ENCODE measurements at places on chromosomes 13 and 19. TPM values are rescaled to one million over a fixed set of nuclear protein-coding genes. Genes with fewer than 3 reads are reported as not detected.

USPL1 gene
- total RNA-seq: 13.0 TPM

C3 gene
- total RNA-seq: 13.4 TPM

NCR1 gene
- total RNA-seq: 12.6 TPM

MBD3 gene
- 114 TPM for total RNA-seq

DNA sequence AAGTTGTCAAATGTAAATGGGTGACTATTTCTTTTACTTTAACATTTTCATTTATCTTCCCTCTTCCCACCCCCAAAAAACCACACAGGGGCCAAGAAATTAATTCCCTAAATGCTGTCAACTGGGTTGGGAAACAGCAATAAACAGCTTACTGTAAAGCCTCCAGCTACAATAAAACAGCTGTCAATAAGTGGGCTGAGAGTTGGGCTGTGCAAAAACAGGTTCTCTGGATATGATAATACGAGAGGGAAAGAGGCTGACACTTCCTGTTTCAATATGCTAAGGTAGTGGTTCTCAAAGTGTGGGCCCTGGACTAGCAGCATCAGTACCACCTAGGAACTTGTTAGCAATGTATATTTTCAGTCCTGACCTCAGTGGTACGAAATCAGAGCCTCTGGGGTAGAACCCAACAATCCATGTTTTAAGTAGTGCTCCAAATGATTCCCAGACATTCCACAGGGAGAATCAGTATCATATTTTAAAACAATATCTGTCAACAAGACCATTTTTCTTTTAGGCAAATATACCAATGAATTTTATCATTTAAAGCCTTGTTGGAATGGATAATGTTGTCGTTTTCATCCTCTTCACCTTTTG is 8.4 kb downstream of the PCDH9 start:
- no peak for DNase-seq

GRCh38 chr13:59415498-59415897 is 748.2 kb downstream of the DIAPH3 start:
- DNase-seq: no peak

DNA sequence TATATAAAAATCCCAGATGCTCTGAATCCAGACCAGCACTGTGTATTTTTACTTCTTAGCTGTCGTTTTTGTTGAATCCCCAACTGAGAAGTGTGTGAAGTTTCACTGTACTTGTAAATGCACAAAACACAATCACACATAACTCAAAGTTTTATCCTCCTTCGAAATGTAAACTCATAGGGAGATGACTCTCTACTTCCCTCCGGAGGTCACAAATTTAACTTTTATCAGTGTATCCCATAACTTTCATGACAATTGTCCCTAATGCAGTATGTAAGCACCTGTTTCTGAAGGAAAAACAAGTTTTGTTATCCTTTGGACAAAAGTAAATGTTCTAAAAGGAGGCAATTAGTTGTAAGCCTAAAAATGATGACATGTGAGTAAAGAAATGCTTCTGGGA is 665.0 kb upstream of the SLITRK6 start:
- DNase-seq: peak; percentile 6

GRCh38 chr19:30545752-30546151 is 173.6 kb downstream of the ZNF536 start:
- DNase-seq: peak; percentile 72

GRCh38 chr13:51740698-51741097 is 63.3 kb downstream of the DHRS12 start:
- DNase-seq: no peak

GRCh38 chr13:102580552-102581169 is 16.1 kb upstream of the TPP2 start:
- DNase-seq: peak; percentile 31

DNA sequence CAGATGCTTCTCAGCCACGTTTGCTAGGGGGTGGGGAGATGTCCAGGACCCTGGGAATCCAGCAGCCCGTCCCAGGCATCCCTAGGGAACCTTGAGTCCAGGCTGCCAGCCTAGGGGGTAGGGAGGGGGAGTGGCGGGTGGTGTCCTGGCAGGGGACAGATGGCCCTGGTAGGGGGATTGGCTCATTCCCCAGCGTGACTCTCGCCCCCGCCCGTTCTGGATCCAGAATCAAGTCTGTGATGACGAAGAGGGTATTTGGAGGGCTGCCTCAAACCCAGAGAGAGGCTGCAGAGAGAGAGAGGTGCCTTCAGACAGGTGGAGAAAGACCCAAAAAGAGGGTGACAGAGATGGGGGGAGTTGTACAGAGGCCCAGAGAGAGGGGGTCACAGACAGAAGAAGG is 4.1 kb downstream of the SLC17A7 start:
- no peak for DNase-seq

DNA sequence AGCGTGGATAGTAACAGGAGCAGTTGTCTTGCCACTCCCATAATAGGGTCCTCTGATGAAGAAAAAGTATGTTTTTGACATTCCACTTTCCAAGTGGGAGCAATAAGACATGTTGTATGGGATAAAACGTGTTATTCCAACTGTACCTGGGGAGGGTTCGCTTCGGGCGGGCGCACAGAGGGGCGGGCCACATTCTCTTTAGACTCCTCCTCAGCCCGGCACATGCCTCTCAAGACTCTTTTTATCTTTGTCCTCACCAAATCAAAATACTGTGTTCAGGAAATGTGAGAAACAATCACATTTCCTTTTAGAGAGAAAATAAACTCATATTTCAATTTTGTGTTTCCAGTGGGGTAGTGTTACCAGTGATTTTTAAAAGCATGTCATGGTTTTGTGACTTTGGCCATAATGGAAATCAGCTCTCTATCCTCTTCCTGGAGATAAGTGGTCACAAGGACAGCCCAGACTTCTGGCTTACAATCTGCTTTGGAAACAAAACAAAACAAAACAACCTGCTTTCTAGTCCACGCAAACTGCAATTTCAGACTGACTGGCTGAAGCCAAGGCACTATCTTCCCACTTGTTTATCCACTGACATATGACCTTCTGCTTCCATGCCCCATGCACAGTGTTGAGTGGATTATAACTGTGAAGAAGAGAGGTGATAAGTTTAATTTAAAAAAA is 276.1 kb downstream of the NALCN start:
- DNase-seq: no peak
